Right atrium auricular region (tissue), 2 donors: ENCODE measurements at places on chromosomes 7 and 10. TPM values are rescaled to one million over a fixed set of nuclear protein-coding genes. Genes with fewer than 3 reads are reported as not detected.
A peak's percentile ranks its signal among the peaks of the same experiment; 100 is the strongest.

The ANKRD26 gene
- 11.0 TPM for total RNA-seq

The SPAM1 gene
- total RNA-seq: not detected

DNA sequence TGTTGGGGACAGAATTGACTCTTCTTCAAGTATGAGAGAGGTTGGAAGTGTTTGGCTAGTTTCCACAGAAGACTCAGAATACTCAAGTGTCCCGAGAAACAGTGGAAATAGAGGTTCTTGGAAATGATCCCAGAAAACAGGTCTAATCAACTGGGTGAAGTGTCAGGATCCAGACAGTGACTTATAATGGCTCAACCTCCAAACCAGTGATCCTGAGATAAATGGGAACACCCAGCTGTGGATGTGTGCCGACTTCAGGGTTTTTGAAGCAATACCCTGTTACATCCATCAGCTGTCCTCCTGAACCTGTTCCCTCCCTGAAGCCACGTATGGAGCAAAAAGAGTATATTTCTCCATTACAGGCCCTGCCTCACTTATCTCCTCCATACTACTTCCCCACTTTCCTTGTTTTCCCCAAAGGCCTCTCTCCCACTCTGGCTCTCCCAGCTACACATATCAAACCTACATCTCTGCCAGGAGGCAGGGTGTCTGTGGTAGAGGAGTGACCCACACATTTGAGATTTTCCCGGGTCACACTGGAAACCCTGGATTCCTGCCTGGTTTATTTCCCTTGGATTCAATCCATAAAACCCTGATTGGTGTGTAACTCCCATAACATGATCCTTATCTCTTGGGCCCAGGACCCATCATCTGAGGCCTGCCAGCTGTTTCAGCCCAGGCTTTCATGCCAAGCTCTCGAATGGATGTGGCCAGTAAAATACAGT, 17.6 kb upstream of the ELOVL3 start:
- no peak overlapping the region for H3K4me3 ChIP-seq
- no peaks in the 10 kb centered on the region for H3K36me3 ChIP-seq
- H3K27ac ChIP-seq: no peak overlapping the region
- no peak for DNase-seq
- no peaks in the 10 kb centered on the region for H3K4me1 ChIP-seq
- no peaks in the 10 kb centered on the region for H3K27me3 ChIP-seq

The ATP6V0A4 gene
- total RNA-seq: not detected

The CTAGE4 gene
- total RNA-seq: 0.59 TPM

GRCh38 chr10:71281646-71282322, 37.3 kb upstream of the SLC29A3 start:
- no peak for DNase-seq
- peaks cover 5% of the 10 kb centered on the region for H3K36me3 ChIP-seq
- no peak overlapping the region for H3K4me3 ChIP-seq
- H3K27ac ChIP-seq: no peak overlapping the region
- H3K27me3 ChIP-seq: no peaks in the 10 kb centered on the region
- no peaks in the 10 kb centered on the region for H3K4me1 ChIP-seq

- H3K4me3 ChIP-seq: no peak overlapping the region
- H3K27ac ChIP-seq: no peak overlapping the region
- DNase-seq: no peak
- no peaks in the 10 kb centered on the region for H3K27me3 ChIP-seq
Measured at GRCh38 chr7:67912437-67912836, 915.8 kb downstream of the TYW1 start.

GRCh38 chr7:31003097-31003496, 39.3 kb downstream of the GHRHR start:
- DNase-seq: no peak
- no peaks in the 10 kb centered on the region for H3K27me3 ChIP-seq
- no peaks in the 10 kb centered on the region for H3K4me1 ChIP-seq
- no peak overlapping the region for H3K4me3 ChIP-seq

The RAPGEF5 gene
- total RNA-seq: 32.5 TPM

- H3K27ac ChIP-seq: no peak overlapping the region
- DNase-seq: no peak
- H3K4me1 ChIP-seq: no peaks in the 10 kb centered on the region
- no peaks in the 10 kb centered on the region for H3K27me3 ChIP-seq
- no peak overlapping the region for H3K4me3 ChIP-seq
Measured at GRCh38 chr7:128020159-128020558, 11.1 kb downstream of the LRRC4 start.

DNA sequence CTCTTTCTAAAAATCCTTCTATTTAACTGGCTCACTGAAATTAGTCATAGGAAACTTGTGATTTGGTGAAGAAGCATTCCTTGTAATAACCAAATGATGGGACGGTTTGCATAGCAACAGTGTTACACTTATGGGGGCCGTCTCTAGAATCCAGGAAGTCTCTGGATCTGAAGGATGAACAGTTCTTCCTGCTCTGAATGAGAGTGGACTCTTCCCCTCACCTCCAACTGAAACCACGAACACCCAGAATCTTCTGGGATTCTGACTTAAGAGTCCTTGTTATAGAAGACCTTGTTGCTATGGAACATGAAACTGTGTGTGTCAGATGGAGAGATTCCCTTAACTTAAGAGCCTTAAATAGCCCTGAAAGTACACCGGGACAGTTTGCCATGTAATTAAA, 23.2 kb downstream of the NOLC1 start:
- H3K27ac ChIP-seq: no peak overlapping the region
- no peaks in the 10 kb centered on the region for H3K36me3 ChIP-seq
- no peak overlapping the region for H3K4me3 ChIP-seq
- no peaks in the 10 kb centered on the region for H3K4me1 ChIP-seq
- H3K27me3 ChIP-seq: no peaks in the 10 kb centered on the region

DNA sequence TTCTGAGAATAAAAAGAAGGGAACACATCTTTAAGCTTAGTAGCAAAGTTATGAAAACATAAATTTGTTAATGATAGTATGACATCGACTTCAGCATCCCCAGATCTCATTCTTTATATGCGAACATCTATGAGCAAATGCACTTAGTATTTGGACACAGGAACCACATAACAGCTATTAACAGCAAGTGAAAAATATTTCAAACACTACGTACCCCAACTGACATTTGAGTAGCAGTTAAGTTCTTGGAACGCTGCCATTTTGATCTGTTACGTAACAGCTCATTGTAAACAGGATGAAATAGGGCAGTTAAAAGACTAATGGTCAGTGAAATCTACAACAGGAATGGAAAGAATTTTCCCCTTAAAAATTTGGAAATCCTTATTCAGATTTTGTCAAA, 428.9 kb downstream of the TNS3 start:
- H3K36me3 ChIP-seq: no peaks in the 10 kb centered on the region
- no peak for DNase-seq
- H3K27me3 ChIP-seq: no peaks in the 10 kb centered on the region
- no peak overlapping the region for H3K4me3 ChIP-seq
- no peaks in the 10 kb centered on the region for H3K4me1 ChIP-seq

The GPR22 gene
- 40.6 TPM for total RNA-seq

The HOXA5 gene
- 0.24 TPM for total RNA-seq

DNA sequence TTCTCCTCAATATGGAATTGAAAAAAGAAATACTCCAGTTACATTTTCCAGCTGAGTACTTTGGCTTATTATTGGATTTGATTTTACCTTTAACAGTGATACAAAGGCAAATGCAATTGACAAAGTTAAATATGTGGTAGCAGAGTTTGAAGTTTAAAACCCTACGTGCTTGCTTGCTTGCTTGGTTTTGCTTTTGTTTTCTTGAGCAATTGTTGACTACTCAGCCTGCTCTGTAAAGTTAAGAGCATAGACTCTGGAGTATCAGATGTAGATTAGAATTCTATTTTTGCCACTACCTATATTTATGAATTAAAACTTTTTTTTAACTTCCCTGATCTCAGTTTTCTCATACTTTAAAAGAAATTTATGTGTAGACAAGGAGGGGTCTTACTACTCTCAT, 51.4 kb downstream of the PCDH15 start:
- no peaks in the 10 kb centered on the region for H3K36me3 ChIP-seq
- no peak overlapping the region for H3K27ac ChIP-seq
- no peaks in the 10 kb centered on the region for H3K4me1 ChIP-seq
- no peak for DNase-seq
- H3K27me3 ChIP-seq: no peaks in the 10 kb centered on the region

The ADAMTS14 gene
- total RNA-seq: not detected

The OR2A42 gene
- total RNA-seq: 0.11 TPM

DNA sequence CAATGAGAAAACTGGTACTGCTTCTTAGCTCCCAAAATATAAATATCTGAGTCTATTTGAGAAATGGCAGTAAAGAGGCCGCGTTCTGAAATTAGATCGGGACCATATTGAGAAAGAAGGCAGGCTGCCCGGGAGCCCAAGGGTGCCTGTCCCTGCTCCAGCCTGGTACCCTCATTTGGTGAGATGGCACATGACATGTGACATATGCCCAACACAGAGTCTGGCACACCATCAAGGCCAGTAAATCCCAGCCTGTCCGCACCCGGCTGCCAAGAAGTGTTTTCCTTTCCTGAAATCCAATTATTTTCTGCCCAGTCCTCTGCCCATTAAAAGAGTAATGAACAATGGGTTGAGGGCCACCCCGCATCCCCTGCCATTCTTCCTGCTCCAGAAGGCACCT, 66.4 kb downstream of the CDH23 start:
- H3K27ac ChIP-seq: no peak overlapping the region
- H3K27me3 ChIP-seq: no peaks in the 10 kb centered on the region
- no peaks in the 10 kb centered on the region for H3K4me1 ChIP-seq

- no peaks in the 10 kb centered on the region for H3K36me3 ChIP-seq
- H3K27ac ChIP-seq: no peak overlapping the region
- DNase-seq: no peak
- H3K27me3 ChIP-seq: no peaks in the 10 kb centered on the region
- no peak overlapping the region for H3K4me3 ChIP-seq
Measured at GRCh38 chr10:1591742-1592141, 145.6 kb downstream of the ADARB2 start.

GRCh38 chr7:20193242-20193777, 23.9 kb downstream of the MACC1 start:
- no peak for DNase-seq
- H3K27me3 ChIP-seq: no peaks in the 10 kb centered on the region
- no peaks in the 10 kb centered on the region for H3K36me3 ChIP-seq
- no peak overlapping the region for H3K4me3 ChIP-seq

- H3K36me3 ChIP-seq: no peaks in the 10 kb centered on the region
- H3K27me3 ChIP-seq: no peaks in the 10 kb centered on the region
- H3K4me3 ChIP-seq: no peak overlapping the region
- H3K27ac ChIP-seq: peak overlapping the region; percentile 64
- DNase-seq: peak; percentile 78
- H3K4me1 ChIP-seq: peaks cover 6% of the 10 kb centered on the region
Measured at GRCh38 chr7:101792051-101792681, 25.3 kb upstream of the CUX1 start.

The HMX3 gene
- total RNA-seq: not detected

The PWWP2B gene
- total RNA-seq: 7.7 TPM

GRCh38 chr7:14635955-14636354, 266.6 kb downstream of the DGKB start:
- no peaks in the 10 kb centered on the region for H3K36me3 ChIP-seq
- H3K27me3 ChIP-seq: no peaks in the 10 kb centered on the region
- H3K4me3 ChIP-seq: no peak overlapping the region

GRCh38 chr10:30176776-30177533, 117.6 kb upstream of the JCAD start:
- H3K4me1 ChIP-seq: no peaks in the 10 kb centered on the region
- H3K36me3 ChIP-seq: no peaks in the 10 kb centered on the region
- DNase-seq: no peak
- H3K4me3 ChIP-seq: no peak overlapping the region

GRCh38 chr10:103668351-103669242, 175.1 kb downstream of the NEURL1 start:
- H3K27ac ChIP-seq: peak overlapping the region; percentile 62
- H3K4me1 ChIP-seq: no peaks in the 10 kb centered on the region
- H3K27me3 ChIP-seq: no peaks in the 10 kb centered on the region
- no peaks in the 10 kb centered on the region for H3K36me3 ChIP-seq
- peak; percentile 88 for DNase-seq

GRCh38 chr10:133379152-133379800, at the start of gene PAOX:
Gene PAOX (plus strand): TSS chr10:133379262. CDS start chr10:133379317, 55 bp downstream.
- no peaks in the 10 kb centered on the region for H3K36me3 ChIP-seq
- H3K4me3 ChIP-seq: peak within 1 kb of the TSS; percentile 86
- H3K4me1 ChIP-seq: peaks cover 18% of the 10 kb centered on the region
- no peaks in the 10 kb centered on the region for H3K27me3 ChIP-seq

The HOXA3 gene
- 0.30 TPM for total RNA-seq

DNA sequence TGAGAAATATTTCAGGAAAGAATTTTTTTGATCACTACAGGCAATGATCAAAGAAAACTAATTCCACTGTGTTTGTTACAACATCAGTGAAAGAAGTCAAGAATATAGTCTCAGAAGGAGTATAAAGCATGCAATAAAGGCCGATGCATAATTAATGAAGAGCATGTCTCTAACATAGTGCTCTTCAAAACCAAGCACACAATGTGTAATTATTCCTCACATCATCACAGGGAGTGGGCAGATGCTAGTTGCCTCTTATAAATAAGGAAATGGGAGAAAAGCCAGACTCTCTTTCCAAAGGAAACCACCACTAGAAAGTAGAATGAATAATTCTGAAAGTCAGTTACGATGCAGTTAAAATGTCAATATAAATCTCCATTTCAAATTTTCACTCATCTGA, 220.1 kb downstream of the TEX36 start:
- no peaks in the 10 kb centered on the region for H3K27me3 ChIP-seq
- H3K36me3 ChIP-seq: no peaks in the 10 kb centered on the region
- H3K27ac ChIP-seq: no peak overlapping the region

DNA sequence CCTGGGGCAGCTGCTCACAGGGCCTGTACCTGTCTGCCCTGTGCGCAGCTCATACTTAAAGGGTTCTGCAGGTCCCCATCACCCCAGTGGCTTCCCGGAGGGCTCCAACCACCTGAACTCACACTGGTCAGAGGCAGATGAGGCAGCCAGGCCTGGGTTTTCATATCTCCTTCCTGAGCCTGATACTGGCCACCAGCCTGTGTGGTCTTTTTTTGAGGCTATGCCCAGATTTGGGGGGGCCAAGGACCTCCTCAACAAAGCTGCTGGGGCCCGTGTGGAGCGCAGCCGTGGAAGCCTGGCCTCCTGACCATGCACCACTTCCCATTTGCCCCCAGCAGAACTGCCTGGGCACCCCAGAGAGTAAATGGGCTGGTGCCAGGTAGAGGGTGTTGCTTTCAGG, 25.7 kb downstream of the PNLIPRP2 start:
- no peaks in the 10 kb centered on the region for H3K4me1 ChIP-seq
- H3K27ac ChIP-seq: no peak overlapping the region
- no peaks in the 10 kb centered on the region for H3K27me3 ChIP-seq
- H3K4me3 ChIP-seq: no peak overlapping the region

- no peak for DNase-seq
- H3K36me3 ChIP-seq: no peaks in the 10 kb centered on the region
- H3K4me1 ChIP-seq: no peaks in the 10 kb centered on the region
- no peak overlapping the region for H3K4me3 ChIP-seq
- H3K27me3 ChIP-seq: no peaks in the 10 kb centered on the region
Measured at GRCh38 chr7:28392289-28392688, 20.0 kb upstream of the CREB5 start.

DNA sequence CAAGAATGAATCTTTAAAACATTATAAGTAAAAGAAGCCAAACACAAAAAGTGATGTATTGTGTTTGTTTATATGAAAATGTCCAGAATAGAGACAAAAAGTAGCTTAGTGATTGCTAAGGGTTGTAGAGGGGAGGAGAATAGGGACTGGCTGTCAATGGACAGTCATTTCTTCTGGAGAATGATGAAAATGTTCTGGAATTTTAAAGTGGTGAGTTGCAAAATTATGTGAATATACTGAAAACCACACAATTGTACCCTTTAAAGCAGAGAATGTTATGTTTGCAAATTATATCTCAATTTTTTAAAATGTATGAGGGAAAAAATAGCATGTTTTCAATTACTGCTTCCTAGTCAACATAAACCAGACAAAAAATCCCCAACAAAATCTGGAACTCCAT, 174.2 kb downstream of the KMT2E start:
- no peaks in the 10 kb centered on the region for H3K27me3 ChIP-seq
- H3K36me3 ChIP-seq: no peaks in the 10 kb centered on the region
- H3K4me3 ChIP-seq: no peak overlapping the region
- DNase-seq: no peak
- no peak overlapping the region for H3K27ac ChIP-seq

The SCIN gene
- 0.93 TPM for total RNA-seq

The ZNF425 gene
- total RNA-seq: 1.3 TPM

The GNA12 gene
- total RNA-seq: 26.3 TPM

The TCF7L2 gene
- total RNA-seq: 8.5 TPM
